Mucosa of gallbladder (tissue), 1 donor: ENCODE measurements at places on chromosomes 4 and X. TPM values are rescaled to one million over a fixed set of nuclear protein-coding genes. Genes with fewer than 3 reads are reported as not detected.

Gene TMSB15B
- 2.0 TPM for total RNA-seq

Gene GABRE
- total RNA-seq: 85.0 TPM

Gene TCEAL6
- not detected for total RNA-seq

Gene STPG2
- total RNA-seq: 2.2 TPM

DNA sequence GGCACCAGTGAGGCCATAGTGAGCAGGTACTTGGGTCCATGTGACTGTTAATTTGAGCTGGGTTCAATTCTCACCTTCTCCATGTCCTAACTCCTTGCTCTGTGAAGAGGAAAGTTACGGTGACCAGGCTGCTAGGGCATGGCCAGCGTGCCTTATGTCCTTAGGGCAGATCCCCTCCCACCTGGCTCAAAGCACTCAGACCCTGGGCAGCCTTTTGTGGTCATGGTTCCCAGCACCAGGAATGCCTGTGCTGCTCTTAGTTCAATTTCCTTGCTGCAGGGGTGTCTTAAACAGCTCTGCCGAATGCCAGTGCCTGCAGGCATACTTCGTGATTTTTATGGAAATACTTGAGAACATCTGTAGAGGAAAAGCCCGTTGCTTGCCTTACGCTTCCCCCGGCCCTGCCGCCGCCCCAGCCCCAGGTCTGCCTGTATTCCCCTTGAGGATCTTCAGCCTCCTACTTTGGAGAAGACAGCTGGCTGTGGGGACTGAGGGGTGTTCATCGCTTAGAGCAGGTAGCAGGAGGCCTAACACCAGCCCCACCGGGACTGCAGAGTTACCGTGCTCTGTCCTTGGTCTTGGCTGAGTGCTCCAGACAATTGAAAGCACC lies 3.1 kb upstream of the CDK16 start:
- DNase-seq: no peak

GRCh38 chr4:40190019-40190418 lies 6.8 kb upstream of the RHOH start:
- DNase-seq: no peak

DNA sequence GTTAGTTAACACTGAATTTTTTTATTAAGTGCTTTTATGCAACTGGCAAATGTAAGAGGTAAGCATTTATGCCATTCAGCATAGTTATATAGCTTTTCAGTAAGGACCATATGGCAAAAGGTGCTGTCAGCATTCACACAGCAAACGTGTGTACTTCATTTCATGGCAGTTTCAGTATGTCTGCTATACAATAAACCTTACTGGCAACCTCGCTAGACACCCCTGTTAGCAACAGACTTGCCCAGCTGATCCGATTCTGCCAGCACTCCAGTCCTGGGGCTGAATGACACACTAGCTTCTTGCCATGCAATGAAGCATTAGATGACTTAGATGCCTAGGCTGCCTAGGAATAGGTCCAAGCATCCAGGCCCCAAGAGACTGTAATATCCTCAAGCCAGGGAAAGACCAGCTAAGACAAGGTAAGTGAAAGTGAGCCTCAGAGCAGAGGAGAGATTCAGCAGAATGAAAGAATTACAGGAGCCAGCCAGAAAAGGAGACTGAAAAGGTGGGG lies 47.3 kb upstream of the DOCK11 start:
- DNase-seq: no peak

DNA sequence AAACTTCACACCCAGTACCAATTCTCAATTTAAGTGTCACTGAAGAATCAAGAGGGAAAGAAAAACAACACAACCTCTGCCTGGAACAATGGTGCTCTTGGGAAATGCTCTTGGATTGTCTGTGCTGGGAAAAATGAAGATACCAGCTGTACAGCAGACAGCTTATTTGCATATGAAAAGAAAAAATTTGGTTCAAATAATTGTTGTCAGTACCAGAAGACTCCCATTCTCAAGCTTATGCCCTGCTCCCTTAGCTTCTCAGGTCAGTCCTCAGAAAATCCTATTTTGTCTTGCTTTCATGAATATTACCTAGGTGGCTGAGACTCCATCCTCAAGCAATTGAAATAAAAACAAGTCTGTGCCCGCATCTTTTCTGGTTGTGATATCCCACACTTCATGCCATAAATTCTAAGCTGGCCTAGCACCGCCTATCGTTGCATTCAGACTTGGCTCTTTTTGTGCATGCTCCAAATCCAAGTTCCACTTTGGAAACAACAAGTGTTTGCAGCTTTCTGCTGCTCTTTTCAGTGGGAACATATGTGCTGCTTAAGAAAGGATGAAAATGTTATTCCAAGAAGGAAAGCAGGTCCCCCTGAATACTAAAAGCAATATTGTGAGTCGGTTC lies 431.6 kb downstream of the INPP4B start:
- DNase-seq: no peak

- no peak for DNase-seq
Measured at GRCh38 chr4:106914223-106914622, 121.9 kb downstream of the DKK2 start.

DNA sequence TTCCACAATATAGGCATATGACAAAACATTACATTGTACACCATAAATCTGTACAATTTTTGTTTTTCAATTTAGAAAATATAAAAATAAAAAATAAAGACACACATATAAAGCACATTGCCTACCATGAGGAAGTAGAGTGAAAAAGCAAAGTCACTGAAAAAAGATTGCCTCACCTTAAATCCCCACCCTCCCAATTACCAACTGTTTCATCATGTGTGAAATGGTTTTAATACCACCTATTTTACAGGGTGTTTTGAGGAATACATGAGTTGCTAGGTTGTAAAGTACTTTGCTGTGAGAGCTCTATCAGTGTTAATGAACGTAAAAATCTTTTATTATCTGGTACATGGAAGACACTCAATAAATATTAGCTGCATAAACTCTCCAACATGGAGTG lies 373.6 kb upstream of the NDST3 start:
- no peak for DNase-seq

DNA sequence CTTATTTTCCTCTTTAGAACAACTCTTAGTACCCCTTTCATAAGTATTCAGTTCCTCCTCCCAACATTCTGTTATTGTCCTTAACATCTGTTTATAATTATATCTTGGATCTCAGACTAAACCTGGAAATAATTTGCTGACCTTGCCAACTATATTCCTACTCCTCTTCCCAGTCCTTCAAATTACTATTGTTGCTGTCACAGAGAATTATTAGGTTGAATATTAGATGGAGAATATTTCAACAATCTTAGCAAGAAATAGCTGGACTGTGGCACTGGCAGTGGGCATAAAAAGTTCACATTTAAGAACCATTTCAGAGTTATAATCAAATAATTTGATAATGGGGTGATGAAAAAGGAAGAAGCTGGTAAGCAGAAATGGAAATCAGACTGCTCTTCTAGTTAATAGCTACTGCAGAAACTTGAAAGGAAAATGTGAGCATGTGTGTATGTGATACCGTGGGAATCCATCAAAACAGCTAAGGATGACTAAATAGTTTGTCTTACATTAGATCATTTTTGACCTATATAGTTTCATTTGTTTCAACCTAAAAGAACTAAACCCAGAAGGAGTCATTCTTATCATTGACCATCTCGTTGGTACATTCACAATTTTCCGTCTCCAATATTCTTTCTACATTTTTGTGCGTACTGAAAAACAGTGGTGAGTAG lies 43.3 kb upstream of the PRDM8 start:
- no peak for DNase-seq

GRCh38 chr4:94635177-94635576 lies 122.6 kb upstream of the BMPR1B start:
- DNase-seq: no peak
